ENCODE measurements at places on chromosomes 6 and 20.

- no peak for DNase-seq
Measured at GRCh38 chr6:112298021-112298745, 43.8 kb upstream of the LAMA4 start.

GRCh38 chr20:62751551-62752150, 43.0 kb downstream of the NTSR1 start:
- no peak for DNase-seq

- no peak for DNase-seq
Measured at GRCh38 chr6:169787797-169788196, 36.4 kb downstream of the ERMARD start.

- no peak for DNase-seq
Measured at GRCh38 chr20:2745936-2746635, 53.5 kb downstream of the EBF4 start.

- no peak for DNase-seq
Measured at GRCh38 chr6:131807321-131807643, 538 bp upstream of the ENPP1 start.

- no peak for DNase-seq
Measured at GRCh38 chr6:152471456-152472265, 165.5 kb downstream of the SYNE1 start.

Measured in activated gamma-delta T cell (primary cell).